ENCODE measurements at places on chromosomes 3 and 15.

DNA sequence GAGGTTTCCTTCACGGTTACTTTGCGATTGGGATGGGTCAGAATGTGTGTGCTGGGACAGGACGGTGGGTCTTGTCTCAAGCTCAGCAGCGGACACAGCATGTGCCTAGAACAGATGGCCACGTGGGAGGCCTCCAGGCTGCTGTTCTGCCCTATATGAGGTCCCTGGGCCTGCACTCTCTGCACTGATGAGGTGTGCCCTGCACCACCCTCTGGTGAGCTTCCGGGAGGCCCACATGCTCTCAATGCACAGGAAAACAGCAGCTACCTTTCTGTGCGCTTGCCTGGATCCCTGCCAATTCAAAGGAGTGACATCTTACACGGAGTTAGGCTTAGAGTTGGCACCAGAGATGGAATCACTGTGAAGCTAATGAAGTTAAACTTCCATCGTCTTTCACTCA is 59.8 kb downstream of the BOC start:
- DNase-seq = no peak

- no peak for DNase-seq
Observed at GRCh38 chr3:140143367-140144069, 208.5 kb downstream of the CLSTN2 start.

- DNase-seq = no peak
Observed at GRCh38 chr3:151794080-151794479, 19.8 kb upstream of the AADAC start.

- DNase-seq = no peak
Observed at GRCh38 chr15:31590609-31591008, 264.0 kb downstream of the KLF13 start.

- no peak for DNase-seq
Observed at GRCh38 chr3:90032980-90033641, 925.7 kb downstream of the EPHA3 start.

GRCh38 chr3:147359177-147360050 is 46.9 kb downstream of the ZIC4 start:
- no peak for DNase-seq

DNA sequence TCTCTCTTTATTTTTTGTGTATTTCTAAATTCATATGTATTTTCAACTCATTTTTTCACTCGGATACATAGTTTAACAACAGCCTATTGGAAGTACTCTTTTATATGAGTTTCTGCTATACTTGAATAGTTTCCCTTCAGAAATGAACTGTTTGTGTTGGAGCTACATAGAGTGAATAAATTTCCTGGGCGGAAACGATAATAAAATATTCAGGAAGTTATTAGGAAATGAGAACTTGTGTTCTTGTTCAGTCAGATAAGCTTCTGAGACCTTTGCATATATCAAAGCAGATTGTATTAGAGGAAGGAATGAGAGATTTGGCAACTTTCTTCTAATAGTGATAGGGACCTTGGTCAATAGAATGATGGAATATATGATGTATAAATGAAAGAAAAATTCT is 27.3 kb downstream of the NEO1 start:
- DNase-seq = no peak

DNA sequence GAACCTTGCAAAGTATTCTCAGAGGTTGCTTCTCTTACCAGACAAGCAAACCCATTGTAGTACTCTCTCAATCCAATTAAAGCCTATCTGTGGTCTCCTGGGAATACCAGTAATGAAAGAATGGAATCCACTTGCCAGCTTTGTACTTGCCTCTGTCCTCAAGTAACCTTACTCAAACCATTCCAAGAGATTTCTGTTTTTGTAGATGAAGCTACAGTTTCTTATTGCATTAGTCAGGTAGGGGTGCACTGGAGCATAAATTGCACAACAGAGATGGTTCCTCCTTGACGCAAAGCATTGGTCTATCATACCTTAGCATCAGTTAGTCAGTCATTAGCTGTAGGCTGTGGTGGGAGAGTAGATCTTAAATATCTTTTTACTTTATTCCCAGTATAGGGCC is 52.9 kb downstream of the BTLA start:
- DNase-seq = no peak

DNA sequence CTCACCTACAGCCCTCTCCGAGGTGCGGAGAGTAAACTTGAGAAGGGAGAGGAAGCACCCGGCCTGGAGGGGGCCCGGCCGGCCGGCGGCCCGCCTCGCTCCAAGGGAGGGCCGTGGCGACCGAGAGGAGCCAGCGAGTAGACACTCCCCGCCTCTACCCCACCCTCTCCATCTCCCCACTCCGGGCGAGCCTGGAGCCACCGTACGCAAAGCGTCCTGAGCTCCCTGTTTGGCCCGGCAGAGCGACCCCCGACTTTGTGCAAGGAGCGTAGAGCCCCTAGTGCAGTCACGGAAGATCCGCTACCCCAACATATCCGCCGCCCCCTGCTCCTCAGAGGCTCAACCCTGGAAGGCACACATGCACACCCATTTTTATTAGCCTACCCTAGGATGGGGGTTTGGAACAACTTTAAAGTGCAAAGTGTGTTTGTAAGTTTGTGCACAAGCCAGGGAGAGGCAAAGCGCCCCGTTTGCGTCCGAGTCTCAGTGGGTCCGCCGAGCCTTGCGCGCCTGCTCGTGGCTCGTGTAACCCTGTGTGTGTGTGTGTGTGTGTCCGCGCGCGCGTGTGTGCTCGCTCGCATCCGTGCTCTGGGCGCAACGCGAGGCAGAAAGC is 508 bp upstream of the SMAD6 start:
- peak; percentile 81 for DNase-seq

DNA sequence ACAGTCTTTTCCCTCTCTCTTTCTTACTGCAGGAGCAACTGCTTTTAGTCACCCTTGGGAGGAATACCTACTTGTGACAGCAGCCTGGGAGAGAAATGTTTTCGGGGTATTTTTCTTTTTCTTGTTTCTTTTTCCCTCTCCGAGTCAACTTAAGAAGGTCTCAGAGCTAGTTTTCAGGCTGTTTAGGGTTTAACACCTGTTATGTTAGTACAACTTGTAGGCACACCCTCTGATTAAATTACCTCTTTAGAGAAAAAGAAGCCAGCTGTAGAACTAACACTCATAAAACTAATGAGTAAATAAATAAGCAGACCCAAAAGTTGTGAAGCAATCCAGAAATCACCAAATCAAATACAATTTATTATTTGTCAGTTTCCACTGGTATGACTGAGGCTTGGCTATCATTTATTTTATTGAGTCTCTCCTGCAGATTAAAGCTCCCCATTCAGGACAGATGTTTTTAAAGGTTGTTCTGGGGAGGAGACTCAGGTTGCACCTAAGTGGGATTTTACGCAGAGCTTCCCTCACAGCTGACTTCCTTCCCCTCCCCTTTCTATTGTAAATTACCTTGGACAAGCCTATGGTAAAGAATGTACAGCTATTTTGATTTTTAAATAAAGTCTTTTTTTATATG is 112.5 kb downstream of the FOXB1 start:
- DNase-seq = no peak

Data from mesenchymal stem cell (in vitro differentiated cells and primary cell).